ENCODE measurements at places on chromosomes 13 and 19.

DNA sequence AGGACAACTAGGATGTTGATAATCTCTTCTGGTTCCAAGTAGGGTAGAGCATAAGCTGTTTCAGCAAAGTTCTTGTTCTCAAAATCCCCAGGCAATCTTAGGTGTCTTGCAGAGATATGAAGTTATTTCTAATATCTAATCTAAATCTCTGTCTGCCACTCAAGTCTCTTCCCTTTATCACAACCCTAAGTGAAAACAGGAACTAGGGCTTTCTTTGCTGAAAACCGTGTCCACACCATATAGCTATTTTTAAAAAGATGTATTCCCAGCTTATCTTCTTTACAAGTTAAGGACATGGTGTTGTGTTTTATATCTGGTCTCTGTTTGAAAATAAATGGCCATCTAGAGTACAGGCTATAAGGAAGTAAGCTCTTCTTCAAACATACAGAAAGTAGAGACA is 11.3 kb upstream of the RNASEH2B start:
- DNase-seq: no peak

DNA sequence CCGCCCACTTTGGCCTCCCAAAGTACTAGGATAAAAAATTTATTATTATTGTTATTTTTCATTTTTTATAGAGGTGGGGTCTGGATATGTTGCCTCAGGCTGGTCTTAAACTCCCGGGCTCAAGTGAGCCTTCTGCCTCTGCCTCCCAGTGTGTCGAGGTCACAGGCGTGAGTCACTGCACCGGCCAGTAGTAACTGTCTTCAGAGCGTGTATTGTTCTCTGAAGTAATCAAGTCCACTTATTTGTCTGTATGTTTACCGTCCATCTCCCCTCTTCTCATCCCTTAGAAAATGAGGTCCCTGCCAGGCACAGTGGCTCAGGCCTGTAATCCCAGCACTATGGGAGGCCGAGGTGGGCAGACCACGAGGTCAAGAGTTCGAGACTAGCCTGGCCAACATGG is 18.2 kb upstream of the SULT2B1 start:
- no peak for DNase-seq

- no peak for DNase-seq
These were observed 195.8 kb downstream of the FOXO1 start for GRCh38 chr13:40470660-40471059.

DNA sequence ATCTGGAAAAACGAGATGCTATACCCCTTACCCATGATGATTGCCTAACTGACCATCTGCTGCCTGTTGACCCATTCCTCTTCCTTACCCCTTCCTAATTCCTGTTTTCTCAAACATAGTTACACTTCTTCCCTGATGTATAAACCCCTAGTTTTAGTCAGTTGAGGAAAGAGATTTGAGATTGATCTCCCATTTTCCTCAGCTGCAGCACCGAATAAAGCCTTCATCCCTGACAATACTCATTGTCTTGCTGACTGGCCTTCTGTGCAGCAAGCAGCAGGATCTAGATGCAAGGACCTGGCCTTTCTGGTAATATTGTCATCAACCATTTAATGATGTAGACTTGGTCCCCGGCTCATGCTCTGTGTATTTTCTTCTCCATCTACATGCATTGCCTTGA is 999 bp upstream of the ZNF264 start:
- DNase-seq: no peak

- no peak for DNase-seq
These were observed 278.3 kb downstream of the TEX29 start for GRCh38 chr13:111598747-111599146.

DNA sequence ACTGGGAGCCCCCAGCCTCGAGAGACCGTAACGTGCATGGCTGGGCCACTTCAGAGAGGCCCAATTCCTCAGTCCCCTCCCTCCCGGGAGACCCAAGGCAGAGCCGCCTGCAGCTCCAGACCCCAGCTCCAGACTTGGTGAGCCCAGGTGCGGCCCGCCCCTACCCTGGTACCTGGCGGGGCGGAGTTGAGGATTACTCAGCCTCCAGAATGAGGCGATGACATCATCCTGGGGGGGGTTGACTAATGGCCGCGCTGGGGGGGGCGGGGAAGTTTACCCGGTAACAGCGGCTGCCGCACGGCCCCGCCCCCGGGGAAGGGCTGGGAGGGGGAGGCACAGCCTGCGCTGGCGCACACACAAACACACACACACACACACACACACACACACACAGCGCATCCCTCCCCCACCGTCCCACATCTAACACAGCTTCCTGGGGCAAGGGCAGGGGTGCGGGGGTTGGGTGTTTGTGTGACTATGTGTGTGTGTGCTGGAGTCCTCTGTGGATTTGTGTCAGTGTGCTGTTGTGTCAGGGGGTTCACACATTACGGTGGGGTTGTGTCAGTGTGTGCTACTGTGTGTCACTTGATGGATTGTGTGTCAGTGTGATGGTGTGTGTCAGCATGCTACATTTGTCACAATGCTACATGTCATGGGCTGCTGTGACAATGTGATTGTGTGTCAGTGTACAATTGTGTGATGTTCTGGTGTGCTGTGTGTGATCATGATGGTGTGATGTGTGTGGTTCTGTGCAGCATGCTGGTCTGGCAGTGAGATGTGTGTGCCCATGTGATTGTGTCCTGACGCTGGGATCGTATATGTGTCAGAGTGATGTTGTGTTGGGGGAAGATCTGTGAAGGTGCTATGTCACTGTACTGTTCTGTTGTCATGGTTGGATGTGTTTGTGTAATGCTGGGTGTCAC is 10.3 kb upstream of the BBC3 start:
- DNase-seq: no peak

DNA sequence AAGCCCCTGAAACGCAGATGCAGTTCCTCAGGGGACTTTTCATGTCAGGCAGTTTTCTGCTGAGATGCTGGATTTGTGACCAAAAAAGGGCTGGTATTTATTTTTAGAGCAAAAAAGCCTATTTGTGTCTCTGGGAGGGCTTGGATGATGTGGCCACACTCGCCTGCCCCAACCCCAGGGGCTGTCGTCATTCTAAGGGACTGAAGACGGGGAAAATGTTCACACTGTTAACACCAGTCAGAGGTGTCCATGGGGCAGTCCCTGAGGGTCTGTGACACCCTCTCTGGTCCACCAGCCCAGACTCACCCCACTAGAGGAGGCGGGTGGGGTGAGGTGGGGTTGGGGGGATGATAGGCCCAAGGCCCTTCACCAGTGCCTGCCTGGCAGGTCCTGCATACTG is 15.9 kb upstream of the EPHX3 start:
- DNase-seq: no peak

DNA sequence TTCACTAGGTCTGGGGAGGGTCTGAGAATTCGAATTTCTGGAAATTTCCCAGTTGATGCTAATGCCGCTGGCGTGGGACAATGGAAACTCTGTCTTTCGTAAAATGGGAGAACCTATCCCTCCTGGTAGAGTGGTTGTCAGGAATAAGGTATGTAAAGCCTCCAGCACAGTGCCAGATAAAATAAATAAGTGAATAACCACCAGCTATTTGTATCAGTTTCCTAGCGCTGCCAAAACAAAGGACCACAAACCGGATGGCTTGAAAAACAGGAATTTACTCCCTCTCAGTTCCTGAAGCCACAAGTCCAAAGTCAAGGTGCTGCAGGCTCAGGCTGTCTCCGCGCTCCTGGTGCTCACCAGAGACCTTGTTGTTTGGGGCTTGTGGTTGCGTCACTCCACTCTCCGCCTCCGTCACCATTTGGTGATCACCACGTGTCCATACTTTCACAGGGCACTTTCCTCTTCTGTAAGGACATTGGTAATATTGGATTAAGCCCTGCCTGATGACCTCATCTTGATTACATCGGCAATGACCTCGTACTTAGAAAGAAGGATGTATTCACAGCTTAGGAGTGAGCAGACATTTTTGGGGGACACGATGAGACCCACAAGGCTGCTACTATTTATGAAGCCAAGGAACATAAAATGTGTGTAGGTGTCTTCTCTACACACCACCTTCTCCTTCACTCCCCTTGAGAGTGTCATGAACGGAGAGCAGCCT is 428.5 kb downstream of the IRS2 start:
- DNase-seq: no peak

GRCh38 chr19:49343123-49343522 is 7.9 kb downstream of the CD37 start:
- DNase-seq: no peak

DNA sequence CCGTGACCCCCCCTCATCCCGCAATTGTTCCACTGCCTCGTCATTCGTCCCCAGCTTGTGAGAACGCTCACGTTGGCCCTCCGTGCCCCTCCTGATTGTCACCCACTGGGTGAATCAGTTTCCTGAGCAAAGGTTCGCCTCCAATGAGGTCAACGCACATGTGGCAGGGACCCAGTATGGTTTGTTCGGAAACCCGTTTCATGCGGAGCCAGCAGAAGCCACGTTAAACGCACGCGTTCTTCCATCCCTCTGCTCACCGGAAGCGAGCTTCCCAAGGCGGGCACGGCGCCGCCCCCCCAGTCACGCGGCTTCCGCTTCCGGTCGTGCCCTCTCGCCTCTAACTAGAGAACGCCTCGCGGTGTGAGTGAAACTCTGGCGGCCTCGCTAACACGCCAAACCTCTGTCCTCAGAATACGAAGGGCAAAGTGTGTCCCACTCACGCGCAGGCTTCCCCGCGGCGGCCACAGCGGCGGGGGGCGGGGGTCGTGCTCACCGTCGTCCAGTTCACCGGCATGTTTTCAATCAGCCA is 18.0 kb upstream of the CFAP97D2 start:
- no peak for DNase-seq

DNA sequence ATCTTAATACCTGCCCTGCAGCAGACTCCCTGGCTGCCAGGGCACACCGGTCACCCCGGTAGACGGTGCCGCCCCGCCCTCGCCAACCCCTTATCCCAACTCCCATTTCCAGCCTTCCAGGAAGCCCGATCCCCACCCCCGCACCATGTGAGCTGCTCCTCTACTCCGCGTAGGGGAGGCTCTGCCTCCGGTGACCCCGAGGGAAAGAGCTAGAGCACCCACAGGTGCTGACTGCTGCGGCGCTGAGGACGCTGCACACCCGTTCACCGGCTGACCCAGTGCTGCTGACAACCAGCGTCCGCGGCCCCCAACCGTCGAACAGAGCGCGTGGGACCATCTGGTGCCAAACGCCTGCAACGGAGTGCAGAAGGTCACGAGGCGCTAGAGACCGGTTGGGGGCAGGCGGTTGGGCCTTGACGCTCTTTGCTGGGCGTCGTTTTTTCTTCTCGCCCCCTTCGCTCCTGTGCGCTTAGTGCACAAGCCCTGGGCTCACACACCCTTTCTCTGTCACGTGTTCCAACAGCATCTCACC is 59.6 kb upstream of the ZNF599 start:
- DNase-seq: no peak

GRCh38 chr19:58387338-58388174 is 487 bp downstream of the RPS5 start:
- no peak for DNase-seq

GRCh38 chr13:34731486-34731885 is 210.6 kb upstream of the NBEA start:
- no peak for DNase-seq

DNA sequence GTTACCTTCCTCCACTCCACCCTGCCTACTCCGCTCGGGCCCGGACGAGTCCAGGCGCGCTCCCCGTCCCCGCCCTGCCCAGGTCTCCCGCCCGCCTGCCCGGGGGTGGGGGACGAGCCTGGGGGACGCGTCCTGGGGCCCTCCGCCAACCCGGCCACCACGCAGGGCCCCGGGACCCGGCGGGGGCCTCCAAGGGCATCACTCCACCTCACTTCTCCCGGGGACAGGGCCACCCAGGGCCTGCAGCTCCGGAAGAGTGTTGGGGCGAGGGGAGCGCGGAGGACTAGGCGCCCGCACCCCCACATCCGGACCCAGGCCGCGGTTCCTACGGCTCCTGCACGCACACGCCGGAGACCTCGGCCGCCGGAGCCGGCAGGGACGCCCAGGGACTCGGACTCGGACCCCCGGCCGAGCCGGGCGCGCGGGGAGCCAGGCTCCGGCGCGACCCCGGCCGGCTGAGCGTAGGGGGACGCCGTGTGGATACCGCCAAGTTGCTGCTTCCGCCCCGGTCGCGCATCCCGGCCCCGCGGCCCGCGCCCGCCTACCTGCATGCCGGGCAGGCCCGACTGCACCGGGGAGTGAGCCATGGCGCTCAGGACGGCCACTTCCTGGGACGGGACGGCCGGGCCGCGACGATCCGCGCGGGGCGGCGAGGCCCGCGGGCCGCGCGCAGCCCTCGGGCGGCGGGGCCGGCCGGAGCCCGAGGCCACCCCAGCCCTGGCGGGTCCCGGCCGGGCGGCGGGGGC is 534 bp downstream of the STK24 start:
- no peak for DNase-seq

DNA sequence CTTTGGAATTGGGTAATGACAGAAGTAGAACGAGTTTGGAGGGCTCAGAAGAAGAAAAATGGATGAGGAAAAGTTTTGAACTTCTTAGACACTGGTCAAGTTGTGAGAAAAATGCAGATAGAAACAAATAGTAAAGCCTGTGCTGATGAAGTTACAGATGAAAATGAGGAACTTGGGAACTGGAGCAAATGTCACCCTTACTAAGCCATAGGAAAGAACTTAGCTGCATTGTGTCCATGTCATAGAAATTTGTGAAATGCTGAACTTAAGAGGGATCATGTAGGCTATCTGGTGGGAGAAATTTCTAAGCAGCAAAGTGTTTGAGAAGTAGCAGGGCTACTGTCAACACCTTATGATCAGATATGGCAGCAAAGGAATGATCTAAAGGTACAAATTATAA is 289.2 kb upstream of the PCDH9 start:
- DNase-seq: no peak

GRCh38 chr19:2623798-2624197 is 78.7 kb downstream of the GNG7 start:
- no peak for DNase-seq

GRCh38 chr13:102587916-102588315 is 8.9 kb upstream of the TPP2 start:
- DNase-seq: no peak

GRCh38 chr13:72864142-72865011 is 82.4 kb downstream of the PIBF1 start:
- peak; percentile 32 for DNase-seq

- DNase-seq: no peak
These were observed 51.7 kb downstream of the KATNAL1 start for GRCh38 chr13:30255696-30256095.

DNA sequence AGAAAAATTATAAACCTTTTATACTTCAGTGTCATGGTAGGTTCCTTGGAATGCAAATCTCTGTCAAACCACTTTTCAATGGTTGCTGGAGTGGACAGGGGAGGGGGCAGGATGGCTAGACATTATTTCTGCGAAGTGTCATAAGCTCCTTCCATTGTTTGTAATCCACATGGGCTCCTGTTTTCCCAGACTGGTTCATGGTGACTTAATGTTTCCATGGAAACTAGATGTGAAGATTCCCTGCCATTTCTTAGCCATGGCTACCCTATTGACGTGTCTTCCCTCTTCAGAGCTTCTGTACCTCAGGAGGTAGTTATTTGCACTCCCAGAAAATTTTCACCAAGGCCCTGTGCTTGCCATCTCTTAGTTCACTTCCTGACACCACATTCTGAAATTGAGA is 95.3 kb downstream of the UFM1 start:
- DNase-seq: no peak

Data from BJ (cell line).